Endodermal cell (in vitro differentiated cells): ENCODE measurements at places on chromosomes 1 and 21.

DNA sequence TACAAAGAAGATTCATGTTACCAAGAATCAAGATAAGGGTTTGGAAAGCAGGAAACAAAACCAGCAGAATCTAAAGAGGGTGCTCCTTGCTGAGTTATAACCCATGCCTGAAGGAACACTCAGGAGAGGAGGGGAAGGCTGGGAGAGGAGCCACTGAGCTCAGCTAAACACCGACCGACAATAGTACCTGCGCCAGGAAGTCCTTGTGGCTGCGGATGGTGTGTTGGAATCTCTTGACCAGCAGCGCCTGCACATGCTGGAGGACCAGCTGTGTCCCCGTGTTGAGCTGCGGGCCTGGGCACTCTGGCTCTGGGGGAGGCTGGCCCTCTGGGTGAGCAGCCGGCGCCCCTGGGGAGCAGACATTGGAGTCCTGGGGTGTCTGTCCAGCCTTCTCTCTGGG, 89.4 kb downstream of the ABCA4 start:
- no peak for DNase-seq

GRCh38 chr21:20996421-20997310, 1.5 kb upstream of the NCAM2 start:
- peak; percentile 61 for DNase-seq

- DNase-seq, result peak; percentile 21
Measured at GRCh38 chr21:42568376-42568775, 54.7 kb downstream of the SLC37A1 start.

GRCh38 chr1:223444411-223444810, 51.2 kb downstream of the CCDC185 start:
- DNase-seq, result no peak

- no peak for DNase-seq
Measured at GRCh38 chr1:112735752-112736151, 20.6 kb upstream of the PPM1J start.

GRCh38 chr1:225378880-225379279, 49.0 kb downstream of the LBR start:
- peak; percentile 95 for DNase-seq

GRCh38 chr1:98351561-98351960, 310.0 kb upstream of the SNX7 start:
- DNase-seq, result no peak

DNA sequence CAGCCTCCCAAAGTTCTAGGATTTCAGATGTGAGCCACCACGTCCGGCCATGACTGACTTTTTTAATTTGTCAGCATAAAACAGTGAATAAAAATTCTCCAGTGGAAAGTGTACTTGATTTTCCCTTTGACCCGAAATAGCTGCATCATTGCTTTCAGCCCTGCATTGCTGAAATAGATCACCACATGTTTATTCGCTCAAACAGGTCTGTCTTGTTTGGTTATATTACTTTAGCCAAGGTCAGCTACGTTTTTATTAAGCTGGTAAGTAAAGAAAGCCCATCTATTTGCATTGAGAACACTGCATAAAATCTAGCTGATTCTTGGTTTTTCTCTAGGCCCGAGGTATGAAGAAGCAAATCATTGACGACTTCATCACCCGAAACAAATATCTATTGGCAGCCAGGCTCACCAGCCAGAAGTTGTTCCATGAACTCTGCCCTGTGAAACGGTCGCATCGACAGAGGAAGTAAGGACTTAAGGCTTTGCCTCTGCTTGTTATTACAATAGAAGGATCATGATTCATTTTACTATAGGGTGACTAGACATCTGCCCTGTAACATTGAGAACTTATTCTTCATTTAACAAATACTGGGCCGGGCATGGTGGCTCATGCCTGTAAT, 25.6 kb downstream of the AGMAT start:
- DNase-seq, result no peak

DNA sequence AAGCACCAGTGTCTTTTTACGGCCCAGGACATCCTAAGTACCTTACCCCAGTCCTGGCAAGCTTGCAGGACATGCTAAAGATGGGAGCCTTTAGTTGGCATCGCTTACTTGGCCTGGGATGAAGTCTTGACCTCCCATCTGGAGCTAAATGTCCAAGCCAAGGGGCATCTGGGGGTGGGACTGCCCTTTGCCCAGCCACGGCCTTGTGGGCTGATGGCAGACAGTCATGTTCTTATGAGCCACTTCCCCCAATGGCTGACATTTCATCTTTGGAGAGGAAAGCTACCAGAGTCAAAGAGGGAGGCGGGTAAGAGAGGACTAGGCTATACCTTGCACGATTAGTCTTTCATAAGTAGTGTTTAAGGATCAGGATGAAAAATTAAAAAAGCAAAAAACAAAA, 32.2 kb downstream of the OPTC start:
- DNase-seq, result peak; percentile 29

- DNase-seq, result no peak
Measured at GRCh38 chr1:8359617-8360481, 41.9 kb downstream of the SLC45A1 start.

- DNase-seq, result no peak
Measured at GRCh38 chr1:29417971-29418370, 181.6 kb downstream of the PTPRU start.

GRCh38 chr1:57424231-57425027, 569 bp upstream of the DAB1 start:
- peak; percentile 95 for DNase-seq

GRCh38 chr1:107963601-107964335, 1.2 kb downstream of the VAV3 start:
- peak; percentile 79 for DNase-seq

DNA sequence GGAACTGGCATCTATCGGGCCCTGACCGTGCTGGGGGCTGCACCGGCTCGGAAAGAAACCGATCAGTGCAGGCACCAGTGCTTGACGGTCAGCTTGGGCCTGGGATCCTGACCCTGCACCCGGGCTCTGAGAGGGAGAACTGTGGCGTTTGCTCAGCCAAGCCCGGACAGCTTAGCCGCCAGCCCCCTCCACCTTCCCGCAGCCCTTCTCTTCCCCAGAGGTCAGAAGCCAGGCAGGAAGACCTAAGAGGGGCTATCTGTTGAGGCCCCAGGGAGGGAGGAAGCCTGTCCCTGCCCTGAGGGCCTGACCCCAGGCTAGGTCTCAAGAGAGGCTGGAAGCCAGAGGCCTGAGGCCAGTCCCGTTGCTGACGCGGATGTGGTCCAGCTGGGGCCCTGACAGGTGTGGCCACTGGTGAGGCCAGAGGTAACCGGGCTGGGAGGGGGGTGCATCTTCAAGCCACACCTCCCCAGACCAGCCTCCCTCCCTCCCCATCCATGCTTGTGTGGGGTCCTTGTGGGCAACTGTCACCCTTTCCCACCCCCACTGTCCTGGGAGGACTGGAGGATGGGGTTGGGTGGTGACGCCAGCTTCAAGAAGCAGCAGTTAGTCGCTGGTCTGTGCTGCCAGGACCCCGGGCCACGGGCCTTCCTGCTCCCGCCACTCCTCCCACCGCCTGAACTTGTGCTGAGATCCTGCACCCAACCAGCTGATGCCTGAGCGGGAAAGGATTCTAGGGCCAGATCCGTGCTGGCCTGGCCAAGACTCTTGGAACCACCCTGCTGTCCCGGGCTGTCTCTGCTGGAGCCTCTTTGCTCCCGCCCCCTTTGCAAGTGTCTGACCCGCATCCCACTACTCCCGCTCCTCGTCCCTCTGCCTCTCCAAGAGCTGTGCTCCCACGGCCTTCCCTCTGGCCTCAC, 2.6 kb upstream of the DVL1 start:
- peak; percentile 59 for DNase-seq

DNA sequence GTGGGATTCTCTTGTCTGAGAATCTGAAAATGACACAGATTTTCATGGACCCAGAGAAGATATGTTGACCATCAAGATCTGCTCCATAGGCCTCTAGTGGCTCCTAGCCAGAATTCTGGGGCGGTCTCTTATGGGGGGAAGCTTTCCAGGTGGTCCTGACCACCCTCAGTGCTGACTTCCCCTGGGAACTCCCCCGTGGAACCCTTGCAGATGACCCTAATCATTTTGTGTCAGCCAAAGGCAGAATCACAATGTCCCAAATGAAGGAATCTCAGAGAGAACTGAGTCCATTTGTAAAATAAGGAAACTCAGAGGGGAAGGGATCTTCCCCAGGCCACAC, 3.6 kb downstream of the HEYL start:
- DNase-seq, result no peak

DNA sequence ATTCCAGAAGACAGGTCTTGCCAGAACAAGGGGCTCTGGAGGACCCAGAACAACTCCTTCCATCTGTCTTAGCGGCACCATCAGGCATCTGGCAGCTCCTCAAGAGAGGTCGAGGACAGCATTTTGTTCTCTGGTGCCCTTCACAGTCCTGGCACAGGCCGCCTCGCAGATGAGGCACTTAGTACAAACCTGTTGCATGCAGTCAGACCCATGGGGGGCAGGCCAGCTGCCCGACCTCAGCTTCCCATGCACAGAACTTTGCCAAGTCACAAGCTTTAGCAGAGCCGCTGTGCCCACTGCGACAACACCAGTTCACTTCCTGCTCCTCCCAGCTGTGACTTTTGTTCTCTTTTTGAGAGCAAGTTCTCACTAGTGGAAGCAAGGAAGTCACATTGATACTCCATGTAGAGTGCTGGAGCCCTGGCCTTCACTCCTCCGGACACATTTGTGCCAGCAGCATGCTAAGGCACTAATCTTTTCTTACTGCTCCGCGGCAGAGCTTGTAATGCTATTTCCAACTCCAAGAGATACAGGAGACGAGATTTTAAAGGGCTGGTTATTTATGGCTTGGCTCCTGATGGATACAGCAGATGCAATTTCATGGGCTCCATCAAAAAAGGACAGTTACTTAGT, 44.6 kb downstream of the HMGB4 start:
- DNase-seq, result peak; percentile 36

DNA sequence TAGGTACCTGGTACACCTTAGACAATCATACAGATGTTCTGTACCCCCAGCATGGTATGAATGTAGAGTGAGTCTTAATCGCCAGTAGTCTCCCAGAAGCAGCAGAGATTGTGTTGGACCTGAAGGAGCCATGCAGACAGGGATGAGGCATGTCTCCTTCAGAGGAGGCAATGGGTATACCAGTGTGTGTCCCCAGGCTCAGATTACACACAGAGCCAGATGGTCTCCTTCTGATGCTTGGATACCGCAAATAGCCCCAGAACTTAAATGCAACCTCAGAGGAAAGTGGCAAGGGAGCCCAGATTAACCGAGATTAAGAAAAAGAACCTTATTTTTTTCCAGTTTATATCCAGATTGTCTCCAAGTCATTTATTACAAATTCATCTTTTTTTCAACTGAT, 96.8 kb upstream of the C21orf91 start:
- no peak for DNase-seq

DNA sequence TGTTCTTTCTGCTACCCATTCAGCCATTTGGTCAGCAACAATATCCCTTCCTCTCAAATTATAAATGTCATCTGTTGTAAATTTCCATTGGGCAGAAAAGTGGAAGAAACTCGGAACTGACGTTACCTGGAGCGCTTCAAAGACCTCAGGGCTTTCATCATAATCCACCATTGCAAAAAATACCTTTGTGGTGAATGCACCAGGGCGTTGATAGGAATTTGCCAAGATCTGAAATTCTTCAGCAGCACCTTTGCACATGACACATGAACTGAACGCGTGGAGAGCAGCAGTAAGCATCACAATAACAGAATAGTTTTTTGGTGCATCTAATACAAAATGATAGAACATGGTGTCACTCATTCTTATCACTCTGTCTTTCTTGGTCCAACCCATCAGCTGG, 3.1 kb upstream of the TEKT2 start:
- no peak for DNase-seq

DNA sequence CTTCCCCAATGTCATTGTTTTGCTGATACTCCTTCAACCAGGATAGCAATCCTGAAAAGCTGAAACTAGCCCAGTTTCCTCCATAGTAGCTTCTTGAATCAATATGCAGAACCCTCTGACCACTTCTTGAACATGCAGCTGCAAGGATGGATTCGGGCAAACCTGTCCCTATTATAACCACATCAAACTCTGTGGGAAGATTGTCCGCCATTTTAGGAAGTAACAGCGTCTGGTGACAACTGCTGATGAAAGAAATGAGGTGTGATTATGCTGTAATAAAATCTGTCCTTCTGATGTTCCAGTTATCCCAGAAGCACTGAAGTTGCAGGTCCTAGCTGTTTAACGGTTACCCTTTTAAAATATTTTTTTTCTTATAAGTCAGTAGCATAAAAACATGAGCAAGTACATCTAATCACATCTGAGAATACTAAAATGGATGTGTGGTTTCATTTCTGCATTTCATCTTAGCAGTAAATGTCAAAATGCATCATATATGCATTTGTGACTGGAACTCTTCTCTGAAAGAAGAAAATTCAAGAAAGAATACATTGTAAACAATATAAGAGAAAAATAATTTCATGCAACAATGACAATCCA, 4.5 kb downstream of the CHML start:
- no peak for DNase-seq

GRCh38 chr1:5755552-5756125, 236.6 kb downstream of the NPHP4 start:
- DNase-seq, result no peak

DNA sequence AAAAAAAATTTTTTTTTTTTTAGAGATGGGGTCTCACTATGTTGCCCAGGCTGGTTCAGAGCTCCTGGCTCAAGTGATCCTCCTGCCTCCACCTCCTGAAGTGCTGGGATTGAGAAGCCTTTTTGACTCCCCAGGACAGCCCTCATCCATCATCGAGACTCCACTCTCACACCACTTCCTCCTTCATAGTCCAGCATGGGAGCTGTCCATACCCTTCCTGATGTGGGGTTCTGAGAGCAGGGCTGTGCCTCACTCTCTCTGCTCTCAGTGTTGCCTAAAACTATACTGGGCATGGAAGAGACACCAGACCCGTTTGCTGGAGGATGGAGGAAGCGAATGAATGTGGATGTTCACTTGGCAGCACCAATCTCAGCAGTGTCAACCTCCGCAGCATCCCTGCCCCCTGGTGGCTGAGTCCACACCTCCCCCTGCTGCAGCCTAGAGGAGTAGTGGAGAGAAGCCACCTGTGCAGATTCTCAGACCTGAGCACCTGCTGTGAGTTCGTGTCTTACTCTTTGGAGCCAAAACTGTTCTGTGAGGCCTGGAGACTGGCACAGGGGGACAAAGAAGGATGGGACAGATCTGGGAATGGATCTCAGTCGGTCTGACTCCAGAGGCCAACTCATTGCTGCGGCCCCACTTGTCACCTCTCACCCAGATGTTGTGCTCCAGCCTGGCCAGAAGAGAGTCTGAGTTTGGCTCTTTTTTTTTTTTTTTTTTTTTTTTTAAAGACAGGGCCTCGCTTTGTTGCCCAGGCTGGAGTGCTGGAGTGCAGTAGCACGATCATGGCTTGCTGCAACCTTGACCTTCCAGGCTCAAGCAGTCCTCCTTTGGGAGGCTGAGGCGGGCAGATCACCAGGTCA, 17.7 kb downstream of the TINAGL1 start:
- DNase-seq, result peak; percentile 95

DNA sequence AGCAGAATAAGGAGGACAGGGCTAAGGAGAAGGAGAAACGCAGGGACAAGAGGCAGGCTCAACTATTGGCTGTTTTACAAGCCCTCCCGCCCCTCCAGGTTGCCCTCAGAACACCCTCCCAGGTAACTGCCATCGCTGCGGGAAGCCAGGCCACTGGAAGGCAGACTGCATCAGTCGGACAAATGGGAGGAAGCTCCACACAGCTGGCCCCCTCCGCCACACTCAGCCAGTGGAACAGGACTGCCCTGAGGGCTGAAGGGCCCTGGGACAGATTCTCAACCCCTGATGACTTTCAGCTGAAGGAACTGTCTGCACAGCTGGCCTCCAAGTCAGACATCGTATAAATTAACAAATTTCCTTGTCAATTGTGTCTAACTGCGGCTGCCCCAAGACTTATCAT, 21.8 kb downstream of the LRRC3 start:
- DNase-seq, result no peak
